NK-92 treated with Interleukin-12 subunit alpha and Interleukin-12 subunit beta, amount 100 ng/mL, for 24 hours (cell line): ENCODE measurements at places on chromosomes 4 and X.

- DNase-seq = no peak
Observed at GRCh38 chr4:112975567-112976355, 73.7 kb upstream of the ANK2 start.

- no peak for DNase-seq
Observed at GRCh38 chr4:83358410-83358809, 23.8 kb upstream of the HPSE start.

- DNase-seq = no peak
Observed at GRCh38 chrX:100700809-100701208, 31.1 kb downstream of the SYTL4 start.

DNA sequence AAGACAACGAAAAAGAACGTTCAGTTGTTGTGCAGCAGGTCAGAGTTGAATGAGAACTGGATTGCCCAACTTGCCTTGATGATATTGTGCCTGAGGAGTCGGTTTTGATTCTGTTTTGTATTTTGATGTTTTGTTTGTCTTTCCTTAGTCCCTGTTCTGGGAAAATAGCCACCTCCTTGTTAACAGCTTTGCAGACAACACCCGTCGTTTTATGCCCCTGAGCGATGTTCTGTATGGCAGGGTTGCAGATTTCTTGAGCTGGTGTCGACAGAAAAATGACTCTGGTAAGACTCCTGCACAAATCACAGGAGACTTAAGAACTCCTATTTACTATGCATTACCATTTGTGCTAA is 4.5 kb downstream of the BST1 start:
- DNase-seq = no peak

DNA sequence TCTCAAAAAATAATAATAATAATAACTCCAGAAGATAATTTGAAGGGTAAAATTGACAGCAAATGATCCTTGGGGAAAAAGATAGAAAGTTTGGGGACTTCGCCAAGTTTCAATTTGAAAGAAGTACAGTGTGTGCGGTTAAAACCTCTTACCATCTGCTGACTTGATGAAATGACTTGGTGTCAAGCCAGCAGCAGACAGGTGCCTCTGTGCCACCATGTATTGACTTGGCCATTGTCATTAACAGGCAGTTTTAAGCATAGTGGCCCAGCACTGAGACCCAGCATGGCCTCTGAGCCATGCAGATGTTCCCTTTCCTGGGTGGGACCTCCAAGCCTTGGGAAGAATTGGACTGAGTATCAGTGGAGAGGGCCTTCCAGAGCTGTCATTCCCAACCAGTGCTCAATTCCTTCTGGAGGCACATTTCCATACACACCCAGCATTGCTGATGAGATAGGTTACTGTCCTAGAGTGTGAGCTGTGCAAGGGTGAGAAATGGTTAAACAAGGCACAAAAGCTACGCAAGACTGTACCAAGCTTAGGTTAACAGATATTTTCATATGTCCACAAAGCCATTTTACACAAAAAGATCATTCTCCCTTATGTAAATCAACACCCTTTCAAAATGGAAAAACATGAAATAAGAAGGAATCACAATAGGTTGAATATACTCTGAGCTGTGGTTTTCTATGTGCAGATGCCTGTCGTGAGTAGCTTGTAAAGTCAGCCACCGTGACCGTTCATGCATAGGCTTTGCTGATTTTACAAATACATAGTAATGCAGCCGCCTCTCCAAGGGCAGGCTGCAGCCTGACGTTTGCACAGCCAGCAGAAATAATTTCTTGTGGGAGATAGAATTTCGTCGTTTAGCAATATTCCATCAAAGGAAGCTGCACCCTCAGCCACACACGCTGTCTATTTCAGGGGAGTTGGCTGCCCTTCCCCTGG is 59.4 kb upstream of the FBXW7 start:
- DNase-seq = no peak

DNA sequence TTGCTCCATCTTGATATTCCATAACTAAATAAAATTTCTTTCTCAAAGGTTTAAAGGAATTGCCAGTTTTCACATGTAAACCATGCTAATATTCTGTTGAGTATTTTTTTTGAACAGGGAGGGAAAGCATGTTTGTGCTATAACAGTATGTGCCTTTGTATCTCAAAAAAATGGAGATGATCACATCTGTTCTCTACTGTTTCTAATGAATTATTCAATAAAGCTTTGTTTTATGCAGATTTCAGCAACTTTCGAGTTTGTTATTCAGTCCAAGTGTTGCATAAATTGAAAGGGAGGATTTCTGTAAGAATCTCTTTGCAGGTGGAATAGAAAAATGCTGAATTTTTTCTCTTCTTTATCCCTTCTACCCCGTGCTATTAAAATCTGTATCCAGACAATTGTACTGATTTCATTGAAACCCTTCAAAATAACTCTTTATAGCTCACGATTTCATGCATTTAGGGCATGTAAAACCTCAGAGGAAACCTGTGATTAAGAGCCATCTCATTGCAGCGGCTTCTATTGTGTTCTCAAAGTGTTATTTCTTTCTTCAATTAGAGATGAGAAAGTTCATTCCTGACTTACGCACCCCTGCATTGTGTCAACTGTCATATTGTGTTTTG is 42.1 kb downstream of the NEIL3 start:
- DNase-seq = no peak

DNA sequence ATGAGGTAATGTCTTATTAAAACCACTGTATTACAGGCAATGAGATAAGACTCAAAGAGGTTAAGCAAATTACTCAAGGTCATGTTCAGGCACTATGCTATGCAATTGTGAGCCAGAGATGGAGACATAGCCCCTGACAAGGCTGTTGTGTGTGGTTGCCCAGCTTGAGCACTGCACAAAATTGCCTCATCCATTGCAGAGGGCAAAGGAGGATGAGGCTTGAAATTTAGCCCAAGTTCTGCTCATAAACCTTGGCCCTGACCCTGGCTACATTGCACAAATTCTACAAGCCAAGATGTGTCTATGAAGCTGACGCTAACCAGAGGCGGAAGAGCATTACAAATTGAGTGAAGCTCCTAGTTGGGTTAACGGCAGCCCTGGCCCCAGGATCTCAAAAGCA is 65.6 kb upstream of the PGM2 start:
- no peak for DNase-seq

DNA sequence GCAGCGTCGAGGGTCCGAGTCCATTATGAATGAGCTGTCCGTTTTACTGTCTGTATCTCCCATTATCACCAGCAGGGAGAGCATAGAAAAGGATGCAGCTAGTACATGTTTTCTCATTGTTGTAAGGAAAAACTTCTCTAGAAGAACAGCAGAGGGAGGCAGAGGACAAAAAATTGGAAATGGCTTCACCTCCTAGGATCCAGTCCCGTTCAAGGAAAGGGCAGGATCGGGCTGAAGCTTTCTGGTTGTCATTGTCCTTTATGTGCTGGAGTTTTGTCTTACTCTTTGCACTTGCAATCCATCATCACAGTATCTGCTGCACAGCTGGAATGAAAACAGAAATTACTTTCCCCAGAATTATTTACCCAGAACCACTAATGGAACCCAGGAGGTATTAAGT is 14.7 kb downstream of the NDP start:
- no peak for DNase-seq

DNA sequence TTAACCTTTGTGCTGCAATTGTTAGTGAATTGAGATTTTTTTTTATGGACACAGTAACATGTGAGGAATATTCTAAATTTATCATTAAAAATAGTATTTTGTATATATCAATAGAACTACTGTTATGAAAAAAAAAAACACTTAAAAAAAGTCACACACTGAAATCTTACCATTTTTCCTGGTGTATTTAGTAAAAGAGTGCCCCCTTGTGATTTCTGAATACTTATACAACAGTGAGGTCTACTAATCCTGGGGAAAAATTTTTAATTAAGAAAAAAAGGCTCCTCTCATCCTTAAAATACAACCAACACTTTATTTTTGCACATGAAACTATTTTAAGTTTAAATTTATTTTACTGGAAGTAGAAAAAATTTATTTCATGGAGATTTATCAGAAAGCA is 56.4 kb upstream of the SPOCK3 start:
- DNase-seq = no peak

GRCh38 chrX:23789386-23790154 is 6.6 kb downstream of the SAT1 start:
- no peak for DNase-seq

- DNase-seq = no peak
Observed at GRCh38 chr4:116150152-116150551, 935.2 kb downstream of the TRAM1L1 start.

- no peak for DNase-seq
Observed at GRCh38 chrX:9609987-9610386, 145.1 kb downstream of the TBL1X start.

GRCh38 chrX:71183341-71183740 is 38.7 kb downstream of the NLGN3 start:
- DNase-seq = no peak

DNA sequence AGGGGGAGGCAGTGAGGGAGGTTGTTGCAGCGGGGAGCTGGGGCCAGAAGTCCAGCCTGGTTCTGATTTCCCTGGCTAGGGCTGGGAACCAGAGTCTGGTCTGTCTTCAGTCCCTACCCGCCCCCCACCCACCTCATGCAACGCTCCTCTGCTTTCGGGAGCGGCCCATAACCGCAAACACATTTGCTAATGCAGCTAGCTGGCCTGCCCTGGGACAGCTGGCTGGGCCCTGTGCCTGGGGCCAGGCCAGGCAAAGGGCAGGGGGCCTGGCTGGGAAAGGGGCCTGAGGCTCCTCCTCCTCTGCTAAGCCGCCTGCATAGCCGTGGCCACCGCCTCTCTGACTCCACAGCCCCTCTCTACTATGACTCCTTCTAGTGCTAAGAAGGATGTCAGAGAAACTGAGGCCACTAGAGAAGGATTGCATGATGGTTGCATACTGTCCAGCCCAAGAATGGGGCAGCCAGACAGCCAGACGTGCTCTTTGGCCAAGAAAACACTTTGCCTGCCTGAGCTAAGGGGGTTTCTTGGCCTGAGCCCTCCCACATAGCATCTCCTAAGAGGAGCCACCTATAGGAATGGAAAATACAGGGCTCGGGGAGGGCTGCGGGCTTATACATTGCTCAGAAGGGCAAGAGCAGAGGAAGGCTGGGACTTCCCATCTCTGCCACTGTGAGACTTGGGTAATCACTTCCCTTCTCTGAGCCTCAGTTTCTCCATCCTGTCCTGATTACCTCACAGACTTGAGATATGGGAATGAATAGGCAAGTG is 76.9 kb downstream of the PJA1 start:
- no peak for DNase-seq

DNA sequence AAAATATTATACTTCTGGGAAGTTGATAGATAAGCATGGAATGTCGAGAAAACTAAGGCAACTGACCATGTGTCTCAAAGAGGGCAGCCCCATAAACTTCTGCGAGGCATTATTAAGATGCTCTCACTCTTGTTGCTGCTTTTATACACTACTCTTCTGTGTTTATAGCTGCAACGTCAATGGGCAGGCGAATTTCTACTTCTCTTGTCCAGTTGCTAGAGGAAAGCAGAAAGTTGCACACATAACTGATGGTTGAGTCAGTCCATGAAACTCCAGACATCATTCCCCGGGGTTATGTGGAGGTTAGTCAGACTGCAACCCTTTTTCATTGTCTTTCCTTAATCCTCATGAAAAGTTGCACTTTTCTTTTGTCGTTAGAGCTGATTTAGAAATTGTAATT is 39.8 kb downstream of the VCX3B start:
- DNase-seq = no peak

GRCh38 chr4:183967266-183967665 is 62.2 kb downstream of the STOX2 start:
- DNase-seq = no peak

DNA sequence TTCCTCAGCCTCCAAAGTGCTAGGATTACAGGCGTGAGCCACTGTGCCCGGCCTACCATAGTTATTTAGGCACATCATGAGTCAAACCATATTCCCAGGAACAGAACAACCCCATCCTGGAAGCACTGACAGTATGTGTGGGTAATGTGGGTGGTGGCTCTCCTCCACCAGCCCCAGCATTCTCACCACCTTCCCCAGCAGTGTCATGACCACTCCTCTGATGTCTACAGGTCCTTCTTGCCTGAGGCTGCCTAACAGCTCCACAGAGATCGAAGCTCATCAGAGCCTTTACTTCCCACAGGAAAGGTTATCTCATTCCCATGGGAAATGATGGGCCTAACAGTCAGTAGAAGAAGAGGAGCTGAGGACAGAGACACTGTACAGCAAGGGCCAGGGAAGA is 129.5 kb upstream of the GPC4 start:
- DNase-seq = no peak

DNA sequence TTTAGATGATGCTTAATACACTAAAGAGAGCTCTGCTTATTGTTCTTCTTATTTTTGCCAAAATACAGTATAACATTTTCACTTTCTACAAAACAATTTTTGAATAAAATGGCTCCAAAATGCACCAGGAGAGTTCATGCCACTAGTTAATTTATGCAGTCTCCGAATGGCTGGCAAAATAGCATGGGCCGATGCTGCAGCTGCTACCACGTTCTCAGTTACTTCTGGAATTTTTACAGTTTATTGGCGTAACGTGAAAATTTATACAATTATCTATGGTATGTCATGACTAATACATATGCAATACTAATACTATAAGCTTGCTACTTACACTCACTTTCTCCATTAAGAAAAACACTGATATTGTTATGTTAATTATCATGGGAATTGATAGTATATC is 16.5 kb downstream of the KLHL13 start:
- DNase-seq = no peak

DNA sequence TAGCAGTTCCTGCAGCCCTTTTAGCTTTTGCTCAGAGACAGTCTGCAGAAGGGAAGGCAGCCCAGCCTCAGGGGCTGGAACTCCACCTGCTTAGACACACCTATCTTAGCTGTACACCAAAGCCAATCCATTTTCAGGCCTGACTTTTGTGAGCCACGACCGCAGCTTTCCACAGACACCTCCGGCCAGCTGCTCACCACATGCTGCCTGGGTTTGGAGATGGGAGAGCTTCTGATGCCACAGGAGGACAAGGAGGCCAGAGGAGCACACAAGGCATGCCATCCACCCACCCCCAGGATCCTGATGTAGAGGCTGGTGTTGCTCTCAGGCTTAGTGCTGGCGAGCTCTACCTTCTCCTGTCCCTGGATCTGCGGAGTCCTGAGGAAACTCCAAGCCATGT is 141.8 kb upstream of the NALF2 start:
- DNase-seq = no peak
